ENCODE measurements at places on chromosomes 5 and 9.
A peak's percentile ranks its signal among the peaks of the same experiment; 100 is the strongest.

GRCh38 chr9:72925126-72925789 lies 27.6 kb downstream of the ALDH1A1 start:
- no peak for DNase-seq

DNA sequence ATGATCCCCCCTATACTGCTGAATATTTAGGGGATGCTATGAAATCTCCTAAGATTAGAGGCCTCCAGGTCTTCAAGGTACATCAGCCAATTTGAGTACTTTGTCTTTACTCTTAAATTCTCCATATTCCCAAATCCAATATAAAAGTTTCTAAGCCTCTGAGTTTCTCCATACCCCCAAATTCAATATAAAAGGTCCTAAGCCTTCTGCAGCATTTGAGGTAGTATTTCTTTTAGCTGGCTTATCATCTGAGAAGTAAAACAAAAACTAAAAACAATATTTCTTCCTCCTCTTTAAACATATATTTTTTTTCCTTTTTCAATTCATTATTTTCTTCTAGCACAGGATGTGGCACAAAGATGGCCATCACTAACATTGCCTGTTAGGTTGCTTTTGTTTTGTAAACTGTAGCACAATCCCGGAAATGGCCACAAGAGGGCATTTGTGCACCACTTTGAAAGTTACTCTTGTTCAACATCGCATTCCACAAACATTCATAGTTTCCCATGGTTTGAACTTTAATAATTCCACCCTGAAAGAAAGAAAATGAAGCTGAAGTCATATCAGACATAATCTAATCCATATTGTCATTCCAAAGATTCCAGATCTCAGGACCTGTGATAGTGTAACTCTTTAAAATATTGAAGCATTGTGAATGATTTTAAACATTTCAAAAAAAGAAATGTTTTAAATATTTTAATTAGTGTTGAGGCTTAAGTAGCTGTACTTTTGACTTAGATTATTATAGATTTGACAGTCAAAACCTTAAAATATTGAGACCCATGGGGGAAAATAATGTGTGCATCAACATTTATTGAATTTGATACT lies 21.0 kb upstream of the SCGB3A2 start:
- peak; percentile 74 for DNase-seq

GRCh38 chr5:146816775-146817387 lies 61.7 kb downstream of the PPP2R2B start:
- no peak for DNase-seq

GRCh38 chr5:173751266-173751600 lies 134.8 kb upstream of the BOD1 start:
- no peak for DNase-seq

DNA sequence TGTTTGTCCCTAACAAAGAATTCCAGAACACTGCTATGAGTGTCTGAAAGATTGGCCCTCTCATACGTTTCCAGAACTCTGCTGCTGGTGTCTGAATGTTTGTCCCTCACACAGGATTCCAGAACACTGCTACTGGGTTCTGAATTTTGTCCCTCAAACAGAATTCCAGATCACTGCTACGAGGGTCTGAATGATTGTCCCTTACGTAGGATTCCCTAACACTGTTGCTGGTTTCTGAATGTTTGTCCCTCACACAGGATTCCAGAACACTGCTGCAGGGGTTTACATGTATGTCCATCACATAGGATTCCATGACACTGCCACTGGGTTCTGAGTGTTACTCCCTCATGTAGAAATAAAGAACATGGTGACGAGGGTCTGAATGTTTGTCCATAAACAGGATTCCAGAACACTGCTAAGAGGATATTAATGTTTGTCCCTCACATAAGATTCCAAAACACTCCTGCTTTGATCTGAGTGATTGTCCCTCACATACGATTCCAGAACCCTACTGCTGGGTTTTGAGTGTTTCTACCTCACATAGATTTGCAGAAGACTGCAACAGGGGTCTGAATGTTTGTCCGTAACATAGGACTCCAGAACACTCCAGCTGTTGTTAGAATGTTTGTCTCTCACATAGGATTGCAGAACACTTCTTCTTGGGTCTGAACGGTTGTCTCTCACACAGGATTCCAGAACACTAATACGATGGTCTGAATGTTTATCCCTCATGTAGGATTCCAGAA lies 214.4 kb downstream of the FOXD4L6 start:
- no peak for DNase-seq

DNA sequence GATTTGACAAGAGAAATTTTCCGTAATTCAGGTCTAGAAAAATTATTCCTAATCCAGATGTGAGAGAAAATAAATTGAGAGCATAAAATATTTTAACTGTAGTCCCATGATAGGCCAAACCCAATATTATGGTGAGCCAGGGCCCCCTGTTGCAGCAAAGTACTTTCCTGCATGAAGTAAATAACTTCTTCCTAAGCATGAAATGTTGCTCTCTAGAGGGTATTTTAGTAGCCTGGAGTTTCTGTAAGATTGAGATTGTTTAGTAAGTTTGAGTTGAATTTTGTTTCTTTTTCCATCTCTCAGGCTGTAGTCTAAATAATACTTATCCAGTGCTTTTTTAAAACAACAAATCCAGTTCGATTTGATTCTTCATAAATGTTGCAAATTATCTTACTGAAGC lies 317.5 kb upstream of the MPDZ start:
- no peak for DNase-seq

GRCh38 chr5:35010676-35011075 lies 37.1 kb downstream of the AGXT2 start:
- DNase-seq, result no peak

DNA sequence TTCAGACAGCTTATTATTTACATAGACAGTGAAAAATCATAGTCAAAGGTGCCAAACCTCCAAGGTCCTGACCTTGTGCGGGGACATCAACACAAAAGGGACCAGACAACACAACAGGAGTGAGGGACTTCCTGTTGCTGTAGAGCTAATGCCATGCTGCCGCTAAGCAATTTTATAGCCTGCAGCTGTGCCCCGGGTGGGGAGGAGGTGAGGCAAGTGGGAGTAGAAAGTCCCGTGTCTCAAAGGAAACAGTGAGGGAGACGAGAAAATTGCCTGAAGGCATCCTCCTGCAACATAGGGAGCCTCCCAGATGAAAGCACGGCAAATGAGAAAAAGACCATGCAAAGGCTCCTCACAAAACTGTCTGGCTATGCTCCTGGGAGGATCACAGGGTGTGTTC lies 58.8 kb downstream of the CAAP1 start:
- DNase-seq, result no peak

- no peak for DNase-seq
Observed at GRCh38 chr9:137309368-137310188, 7.5 kb upstream of the NRARP start.

DNA sequence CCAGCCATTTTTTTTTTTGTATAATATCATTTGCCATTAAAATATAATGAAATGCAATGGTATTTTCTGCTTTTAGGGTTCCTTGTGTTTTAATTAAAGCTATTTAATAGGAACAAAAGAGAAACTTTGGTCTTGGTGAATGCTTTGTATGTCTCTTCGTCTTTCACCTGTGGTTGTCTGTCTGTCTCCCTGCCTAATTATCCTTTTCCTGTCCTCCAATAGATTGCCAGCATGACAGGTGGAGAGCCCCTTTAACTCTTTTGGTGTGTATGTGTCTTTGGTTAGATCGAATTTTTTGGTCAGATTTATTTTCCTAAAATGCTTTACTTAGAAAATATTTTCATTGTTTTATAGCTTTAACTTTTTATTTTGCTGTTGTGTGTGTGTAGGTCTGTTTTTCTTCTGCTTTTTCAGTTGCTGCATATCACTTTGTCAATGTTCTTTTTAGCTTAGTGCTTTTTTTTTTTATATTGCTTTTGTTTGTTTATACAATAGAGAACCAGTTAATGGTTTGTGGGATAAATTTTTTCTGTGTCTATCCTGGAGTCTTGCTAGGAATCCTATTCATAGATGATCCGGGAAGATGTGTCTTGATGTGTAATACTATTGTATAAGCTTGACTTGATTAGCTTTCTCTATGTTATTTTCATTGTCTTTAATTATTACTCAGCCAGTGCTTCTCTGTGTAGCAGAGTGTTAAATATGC lies 8.6 kb downstream of the CHMP5 start:
- no peak for DNase-seq

DNA sequence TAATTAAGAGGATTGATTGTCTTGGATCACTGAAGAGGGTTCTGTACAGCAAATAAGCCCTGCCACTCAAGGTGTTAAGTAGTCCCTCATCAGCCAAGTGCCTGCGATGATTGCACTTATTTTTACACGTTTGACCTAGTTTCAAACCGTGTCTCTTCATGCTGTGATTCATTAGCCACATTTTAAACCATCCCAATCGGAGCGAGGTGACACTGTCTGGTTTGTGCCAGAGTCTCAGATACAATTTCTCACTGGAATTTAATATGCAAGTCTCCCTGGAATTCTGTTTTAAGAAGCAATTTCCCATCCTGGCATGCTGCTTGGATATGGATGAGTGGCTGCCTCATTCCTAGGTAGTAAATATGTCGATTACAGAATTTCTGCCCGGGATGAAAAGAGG lies 1.6 kb downstream of the INSYN2B start:
- DNase-seq, result no peak

DNA sequence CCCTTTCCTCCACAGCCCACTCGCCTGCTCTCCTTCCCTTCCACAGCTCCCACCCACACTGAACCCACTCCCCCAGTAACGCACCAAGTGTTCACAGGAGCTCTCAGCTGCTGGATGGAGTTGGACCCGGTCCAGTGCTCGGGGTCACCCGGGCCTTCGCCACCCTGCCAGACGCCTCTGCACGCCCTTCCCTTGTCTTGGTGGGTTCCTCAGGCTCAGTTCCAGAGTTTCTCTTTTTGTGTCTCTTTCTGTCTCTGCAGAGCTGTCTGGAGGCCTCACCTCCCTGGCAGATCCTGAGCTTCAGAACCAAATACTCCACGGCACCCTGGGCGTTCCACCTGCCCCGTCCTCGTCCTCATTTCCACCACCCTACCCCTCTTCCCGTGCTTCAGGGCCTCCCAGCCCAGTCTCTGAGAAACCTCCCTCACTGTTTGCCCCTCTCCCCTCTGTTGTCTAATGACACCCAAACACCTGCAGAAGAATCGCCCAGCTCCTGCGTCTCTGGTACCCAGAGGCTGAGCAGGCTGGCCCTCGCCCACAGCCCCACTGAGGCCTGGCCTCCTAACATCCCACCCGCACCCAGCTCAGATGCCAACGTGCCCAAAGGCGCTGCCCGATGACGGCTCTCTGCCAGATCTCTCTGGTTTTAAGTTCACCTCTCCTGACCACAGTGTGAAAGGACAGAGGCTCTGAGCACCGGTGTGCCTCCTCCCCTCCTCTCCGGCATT lies 74.3 kb downstream of the COL23A1 start:
- no peak for DNase-seq

DNA sequence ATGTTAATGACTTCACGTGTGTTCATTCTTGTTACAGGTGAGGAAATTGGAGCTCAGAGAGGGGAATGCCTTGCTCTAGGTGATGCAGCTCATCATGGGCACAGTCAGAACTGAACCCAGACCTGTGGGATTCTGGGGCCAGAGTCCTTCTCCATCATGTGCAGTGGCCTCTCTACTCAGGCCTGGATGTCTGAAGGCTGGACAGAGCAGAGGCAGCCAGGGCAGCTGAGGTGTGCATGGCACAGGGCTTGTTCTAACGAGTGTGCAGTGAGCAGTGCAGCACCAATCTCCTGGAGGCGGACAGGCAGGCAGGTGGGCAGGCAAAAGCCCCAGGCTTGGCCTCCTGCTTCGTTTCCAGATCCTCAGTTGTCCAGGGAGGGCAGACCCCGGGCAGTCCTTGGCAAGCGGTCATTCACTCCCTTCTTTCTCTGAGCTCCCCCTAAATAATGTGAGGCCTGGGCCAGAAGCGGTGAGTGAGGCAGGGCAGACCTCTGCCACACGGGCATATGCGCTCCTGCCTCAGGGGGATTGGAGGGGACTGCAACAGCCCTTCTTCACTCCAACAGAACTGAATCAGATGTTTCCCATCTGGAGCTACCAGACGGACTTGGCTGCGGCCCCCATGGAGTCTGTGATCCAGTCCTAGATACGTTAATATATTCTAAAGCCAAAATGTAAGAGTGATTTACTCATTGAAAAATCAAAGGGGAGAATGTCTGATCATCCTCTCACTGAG lies 68.7 kb upstream of the FSTL4 start:
- no peak for DNase-seq
